ENCODE measurements at places on chromosomes 4 and X. TPM values are rescaled to one million over a fixed set of nuclear protein-coding genes. Genes with fewer than 3 reads are reported as not detected.
A peak's percentile ranks its signal among the peaks of the same experiment; 100 is the strongest.

DNA sequence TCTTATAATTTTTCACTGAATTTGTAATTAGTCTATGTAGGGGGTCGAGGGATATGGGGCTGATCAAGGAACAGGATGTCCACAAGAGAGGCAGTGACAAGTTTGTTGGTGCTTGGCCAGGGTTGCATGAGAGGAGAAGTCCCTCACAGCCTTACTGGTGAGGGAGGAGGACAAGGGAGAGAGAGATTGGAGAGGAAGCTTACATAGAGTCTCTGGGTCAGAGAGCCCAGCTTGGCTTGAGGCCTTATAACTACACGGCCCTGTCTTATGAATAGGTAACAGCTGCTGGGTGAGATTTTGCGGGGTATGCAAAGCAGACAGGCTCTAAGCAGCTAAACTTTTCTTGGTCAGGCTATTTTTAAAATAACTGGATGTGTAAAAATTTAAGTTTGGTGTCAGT lies 37.9 kb upstream of the OTUD4 start:
- H3K4me1 ChIP-seq = no peaks in the 10 kb centered on the region
- no peaks in the 10 kb centered on the region for H3K36me3 ChIP-seq
- no peak overlapping the region for H3K4me3 ChIP-seq
- no peaks in the 10 kb centered on the region for H3K27me3 ChIP-seq
- no peak for DNase-seq

DNA sequence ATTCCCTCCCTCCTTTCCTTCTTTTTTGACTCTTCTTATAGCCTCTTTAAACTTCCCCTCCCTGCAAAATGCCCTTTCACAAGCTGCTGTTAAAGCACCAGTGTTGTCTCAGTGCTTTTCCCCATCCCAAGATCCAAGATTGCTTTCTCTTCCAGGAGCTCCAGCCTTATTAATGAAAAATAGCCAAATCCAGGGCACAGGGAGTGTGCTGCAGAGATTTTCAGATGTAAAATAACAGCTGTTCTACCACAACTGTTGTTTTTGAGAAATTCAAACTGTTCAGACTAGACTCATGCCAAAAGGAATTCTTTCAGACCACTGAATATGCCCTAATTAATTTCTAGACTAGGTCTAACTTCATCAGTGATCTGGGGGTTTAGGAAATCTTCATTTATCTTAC lies 47.0 kb upstream of the GPC3 start:
- no peaks in the 10 kb centered on the region for H3K36me3 ChIP-seq
- no peak overlapping the region for H3K27ac ChIP-seq
- no peaks in the 10 kb centered on the region for H3K4me1 ChIP-seq
- H3K27me3 ChIP-seq = no peaks in the 10 kb centered on the region
- DNase-seq = no peak

DNA sequence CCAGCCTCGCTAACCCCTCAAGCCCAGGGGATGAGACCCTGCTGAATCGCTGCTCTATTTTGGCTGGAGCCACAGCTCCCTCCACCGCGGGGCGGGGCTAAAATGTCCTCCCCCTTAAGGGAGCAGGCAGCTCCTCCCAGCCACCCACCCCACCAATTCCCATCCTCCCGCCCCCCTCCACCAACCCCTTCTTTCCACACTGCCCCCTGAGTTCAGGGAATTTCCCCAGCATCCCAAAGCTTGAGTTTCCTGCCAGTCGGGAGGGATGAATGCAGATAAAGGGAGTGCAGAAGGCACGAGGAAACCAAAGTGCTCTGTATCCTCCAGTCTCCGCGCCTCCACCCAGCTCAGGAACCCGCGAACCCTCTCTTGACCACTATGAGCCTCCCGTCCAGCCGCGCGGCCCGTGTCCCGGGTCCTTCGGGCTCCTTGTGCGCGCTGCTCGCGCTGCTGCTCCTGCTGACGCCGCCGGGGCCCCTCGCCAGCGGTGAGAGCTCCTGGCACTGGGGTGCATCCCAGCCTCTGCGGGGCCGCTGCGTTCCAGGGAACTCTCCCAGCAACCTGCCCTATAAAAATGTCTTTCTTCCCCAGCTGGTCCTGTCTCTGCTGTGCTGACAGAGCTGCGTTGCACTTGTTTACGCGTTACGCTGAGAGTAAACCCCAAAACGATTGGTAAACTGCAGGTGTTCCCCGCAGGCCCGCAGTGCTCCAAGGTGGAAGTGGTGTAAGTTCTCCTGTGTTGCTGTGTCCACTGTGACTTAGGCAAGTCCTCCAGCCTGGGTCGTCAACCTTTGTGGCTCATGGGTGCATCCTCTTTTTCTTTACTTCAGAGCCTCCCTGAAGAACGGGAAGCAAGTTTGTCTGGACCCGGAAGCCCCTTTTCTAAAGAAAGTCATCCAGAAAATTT lies at the start of gene CXCL6:
CXCL6 (plus strand) TSS at position 306 of the 907 bp plus-strand sequence; CDS start at position 379, 73 bp downstream.
- H3K27me3 ChIP-seq = no peaks in the 10 kb centered on the region
- peak within 1 kb of the TSS; percentile 70 for H3K4me3 ChIP-seq
- H3K27ac ChIP-seq = no peak within 1 kb of the TSS
- DNase-seq = peak; percentile 85
- H3K36me3 ChIP-seq = no peaks in the 10 kb centered on the region

GRCh38 chr4:93646233-93646930 lies 182.2 kb upstream of the ATOH1 start:
- H3K27ac ChIP-seq = no peak overlapping the region
- H3K27me3 ChIP-seq = no peaks in the 10 kb centered on the region

DNA sequence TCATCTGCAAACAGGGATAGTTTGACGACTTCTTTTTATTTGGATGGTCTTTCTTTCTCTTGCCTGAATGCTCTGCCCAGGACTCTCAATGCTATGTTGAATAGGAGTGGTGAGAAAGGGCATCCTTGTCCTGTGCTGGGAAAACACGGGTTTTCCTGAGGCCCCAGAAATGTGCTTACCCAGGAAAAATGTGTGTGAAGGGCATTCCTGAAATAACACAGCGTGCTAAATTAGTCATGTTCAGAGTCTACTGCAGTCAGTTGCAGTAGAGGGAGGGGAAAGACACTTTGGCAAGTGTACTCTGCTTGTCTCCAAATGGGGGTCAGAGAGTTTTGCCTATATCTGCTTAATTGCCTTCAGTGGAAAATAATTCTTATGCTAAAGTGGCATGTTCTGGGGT lies 153.9 kb downstream of the CCNG2 start:
- no peaks in the 10 kb centered on the region for H3K36me3 ChIP-seq
- H3K27me3 ChIP-seq = peaks cover 18% of the 10 kb centered on the region
- no peak overlapping the region for H3K27ac ChIP-seq
- no peak overlapping the region for H3K4me3 ChIP-seq

GRCh38 chr4:28774344-28774743 lies 1913.7 kb downstream of the STIM2 start:
- no peak for DNase-seq
- no peaks in the 10 kb centered on the region for H3K36me3 ChIP-seq
- no peaks in the 10 kb centered on the region for H3K4me1 ChIP-seq

- peak overlapping the region; percentile 84 for H3K4me3 ChIP-seq
- no peak overlapping the region for H3K27ac ChIP-seq
- peaks cover 5% of the 10 kb centered on the region for H3K27me3 ChIP-seq
- peaks cover 17% of the 10 kb centered on the region for H3K4me1 ChIP-seq
- no peaks in the 10 kb centered on the region for H3K36me3 ChIP-seq
Observed at GRCh38 chr4:118350961-118351360, 1.8 kb downstream of the PRSS12 start.

GRCh38 chrX:109352066-109352588 lies 129.8 kb downstream of the GUCY2F start:
- peaks cover 24% of the 10 kb centered on the region for H3K27me3 ChIP-seq
- H3K36me3 ChIP-seq = no peaks in the 10 kb centered on the region
- H3K4me1 ChIP-seq = peaks cover 4% of the 10 kb centered on the region
- H3K27ac ChIP-seq = no peak overlapping the region
- no peak for DNase-seq
- no peak overlapping the region for H3K4me3 ChIP-seq

- H3K27ac ChIP-seq = no peak overlapping the region
- no peak overlapping the region for H3K4me3 ChIP-seq
- DNase-seq = no peak
- H3K27me3 ChIP-seq = peaks cover 3% of the 10 kb centered on the region
Observed at GRCh38 chrX:133786382-133786781, 199.0 kb downstream of the GPC3 start.

DNA sequence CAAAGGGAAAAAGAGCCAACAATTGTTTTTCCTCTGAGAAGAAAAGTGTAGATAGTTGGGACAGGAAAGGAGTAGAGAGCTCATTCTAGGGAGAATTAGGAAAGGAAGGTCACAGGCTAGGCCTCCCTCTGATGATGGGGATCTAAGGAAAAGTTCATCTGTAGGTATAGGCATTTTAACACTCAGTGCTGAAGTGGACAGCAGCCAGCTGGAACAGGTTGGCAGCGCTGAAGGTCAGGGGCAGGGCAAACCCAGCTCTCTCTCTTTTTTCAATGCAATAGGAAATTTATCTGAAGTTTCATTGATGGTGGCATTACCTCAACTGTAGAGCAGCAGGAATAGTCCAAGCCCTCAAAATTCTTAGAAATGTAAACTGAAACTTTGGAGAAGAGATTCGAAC lies 98.5 kb upstream of the ETNPPL start:
- H3K4me3 ChIP-seq = no peak overlapping the region
- no peaks in the 10 kb centered on the region for H3K36me3 ChIP-seq
- H3K4me1 ChIP-seq = no peaks in the 10 kb centered on the region
- DNase-seq = no peak

TBC1D9 gene
- total RNA-seq = 19.4 TPM

JADE1 gene
- total RNA-seq = 25.3 TPM

NPY5R gene
- total RNA-seq = not detected

L1CAM gene
- total RNA-seq = under 0.01 TPM

PCDH19 gene
- total RNA-seq = 0.59 TPM

SNCA gene
- 0.29 TPM for total RNA-seq

PPBP gene
- 0.36 TPM for total RNA-seq

PCDH7 gene
- 3.8 TPM for total RNA-seq

HELQ gene
- 18.3 TPM for total RNA-seq

Data from osteoblast (primary cell).